ENCODE measurements at places on chromosomes 16 and 17.

- DNase-seq = peak; percentile 67
These were observed 14.8 kb downstream of the HDAC5 start for GRCh38 chr17:44108440-44109311.

GRCh38 chr16:53549970-53550690 is 47.1 kb upstream of the AKTIP start:
- DNase-seq = peak; percentile 12

DNA sequence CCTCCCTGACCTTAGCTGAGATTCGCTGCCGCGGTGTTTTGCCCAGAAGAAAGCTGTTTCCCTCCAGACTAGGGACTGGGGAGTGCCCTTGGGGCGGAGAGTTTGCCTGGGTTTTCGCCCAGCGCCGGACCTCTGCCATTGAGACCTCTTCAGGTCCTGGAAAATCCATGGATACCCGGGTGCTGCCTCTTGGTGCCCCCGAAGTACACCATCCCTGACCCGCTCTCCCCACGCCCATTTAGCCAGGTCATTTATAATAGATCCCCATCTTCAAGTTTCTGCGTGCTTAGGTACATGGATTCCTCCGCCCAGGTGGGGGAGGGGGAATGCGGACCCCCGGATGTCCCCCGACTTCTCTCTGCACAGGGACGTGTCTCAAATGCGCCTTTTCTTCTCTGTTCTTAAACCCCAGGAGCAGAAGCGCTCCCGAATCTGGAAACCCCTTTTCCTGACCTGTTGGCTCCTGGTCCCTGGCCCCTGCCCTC is 15.0 kb upstream of the CBX8 start:
- no peak for DNase-seq

DNA sequence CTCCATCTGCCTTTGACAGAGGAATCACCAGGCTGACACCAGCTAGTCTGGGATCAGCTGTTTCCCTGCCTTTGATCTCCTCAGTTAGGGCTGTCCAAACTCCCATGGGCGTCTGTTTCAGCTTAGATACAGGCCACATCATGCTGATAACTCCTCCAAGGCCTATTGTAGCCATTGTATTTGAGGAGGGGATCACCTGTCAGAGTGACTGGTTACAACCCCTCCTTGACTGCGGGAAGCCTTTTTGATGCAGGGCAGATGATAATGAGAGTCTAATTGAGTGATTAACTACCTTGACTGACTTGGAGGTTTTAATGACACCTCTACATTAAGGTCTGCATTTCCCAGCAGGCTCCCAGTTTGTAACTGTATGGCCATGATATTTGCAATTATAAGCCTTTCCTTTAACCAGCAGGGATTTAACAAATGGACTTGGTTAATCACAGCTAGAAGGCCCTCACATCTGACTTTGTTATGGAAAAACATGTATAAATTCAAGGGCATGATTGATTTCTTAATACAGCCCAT is 863.5 kb downstream of the KCNJ2 start:
- DNase-seq = no peak

DNA sequence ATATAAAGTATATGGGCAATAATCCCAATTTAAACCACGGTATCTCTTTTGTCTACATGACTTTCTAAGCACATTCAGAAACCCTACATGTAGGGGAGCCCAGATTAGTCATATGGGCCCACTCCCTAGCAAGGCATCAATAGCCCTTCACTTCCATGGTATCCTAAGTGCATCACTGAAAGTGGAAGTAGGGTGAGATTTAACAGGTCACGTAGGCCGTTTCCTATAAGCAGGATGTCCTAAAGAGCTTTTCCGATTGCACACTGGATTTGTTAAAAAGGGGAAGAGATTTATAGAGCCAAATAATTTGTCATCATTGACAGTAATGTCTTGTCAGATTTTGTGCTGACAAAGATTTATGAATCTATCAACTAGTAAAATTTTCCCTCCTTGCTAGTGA is 39.0 kb downstream of the CA4 start:
- no peak for DNase-seq

DNA sequence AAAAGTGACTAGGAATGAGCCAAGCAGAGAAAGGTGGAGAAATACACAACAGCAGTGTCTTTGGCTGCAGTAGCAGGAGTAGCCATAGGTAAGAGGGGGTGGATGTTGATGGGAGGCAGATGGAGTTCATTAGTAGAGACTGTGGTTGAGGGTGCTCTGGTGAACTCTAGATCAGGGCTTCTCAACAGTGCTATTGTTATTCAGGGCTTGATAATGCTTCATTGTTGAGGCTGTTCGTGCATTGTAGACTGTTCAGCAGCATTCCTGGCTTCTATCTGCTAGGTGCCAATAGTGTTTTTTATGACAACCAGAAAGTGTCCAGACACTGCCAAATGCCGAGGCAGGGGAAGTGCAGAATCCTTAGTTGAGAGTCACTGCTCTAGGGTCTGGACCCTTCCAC is 3.6 kb downstream of the ALKBH5 start:
- DNase-seq = no peak

GRCh38 chr16:20316715-20317114 is 10.6 kb downstream of the GP2 start:
- DNase-seq = no peak

DNA sequence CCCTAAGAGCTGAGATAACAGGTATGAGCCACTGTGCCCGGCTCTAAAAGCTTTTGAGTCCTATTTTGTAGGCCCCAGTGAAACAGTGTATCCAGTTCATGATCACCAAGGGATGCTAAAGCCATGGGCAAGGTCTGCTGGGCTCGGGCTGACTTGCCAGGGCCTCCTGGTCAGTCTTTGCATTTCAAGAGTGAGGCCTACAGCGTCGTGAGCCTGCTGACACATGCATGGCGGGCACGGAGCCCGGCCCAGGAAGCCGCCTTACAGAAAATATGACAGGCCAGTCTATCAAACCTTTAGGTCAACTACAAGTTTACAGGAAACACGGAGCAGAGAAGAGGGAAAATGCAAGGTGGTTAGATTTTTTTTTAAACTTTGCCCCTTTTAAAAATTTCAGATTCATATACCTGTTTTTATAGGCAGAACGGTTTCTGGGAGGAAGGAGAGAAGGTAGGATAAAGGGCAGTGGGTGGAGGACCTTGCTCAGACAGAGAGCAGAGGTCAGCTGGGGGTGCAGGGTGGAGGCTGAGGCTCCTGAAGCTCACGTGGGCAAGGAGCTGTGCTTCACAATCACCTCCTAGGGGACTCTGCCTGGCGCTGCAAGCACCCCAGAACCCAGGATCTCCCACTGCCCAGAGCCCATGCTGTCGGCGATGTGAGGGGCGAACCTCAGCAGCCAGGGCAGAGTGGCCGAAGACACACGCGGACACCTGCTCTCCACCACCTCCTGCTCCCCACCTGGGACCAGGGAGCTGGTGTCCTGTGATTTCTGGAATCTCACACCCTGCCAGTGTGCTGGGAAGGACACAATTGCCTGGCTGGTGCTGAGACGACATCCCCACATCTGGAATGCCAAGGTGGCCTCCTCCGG is 21.3 kb downstream of the C16orf95 start:
- DNase-seq = no peak

DNA sequence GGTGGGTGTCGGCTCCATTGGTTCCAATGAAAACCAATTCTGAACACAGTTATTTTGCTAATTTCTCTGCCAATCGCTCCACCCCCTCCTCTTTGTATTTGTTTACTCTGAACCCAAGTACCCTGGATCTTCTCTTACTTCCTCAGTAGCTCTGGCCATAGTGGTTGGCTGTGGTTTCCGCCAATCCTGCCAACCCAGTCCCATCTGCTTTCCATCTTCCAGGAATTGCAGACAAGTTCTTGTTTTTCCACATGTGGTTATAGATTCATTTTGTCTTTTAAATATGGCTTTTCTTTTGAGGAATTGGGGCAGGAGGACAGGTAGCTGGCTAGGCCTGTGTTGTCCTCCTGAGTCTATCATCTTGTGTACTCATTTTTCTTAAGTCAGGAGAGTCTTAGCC is 92.0 kb downstream of the CYLD start:
- no peak for DNase-seq

GRCh38 chr17:29384901-29385300 is 5.3 kb upstream of the TAOK1 start:
- DNase-seq = no peak

DNA sequence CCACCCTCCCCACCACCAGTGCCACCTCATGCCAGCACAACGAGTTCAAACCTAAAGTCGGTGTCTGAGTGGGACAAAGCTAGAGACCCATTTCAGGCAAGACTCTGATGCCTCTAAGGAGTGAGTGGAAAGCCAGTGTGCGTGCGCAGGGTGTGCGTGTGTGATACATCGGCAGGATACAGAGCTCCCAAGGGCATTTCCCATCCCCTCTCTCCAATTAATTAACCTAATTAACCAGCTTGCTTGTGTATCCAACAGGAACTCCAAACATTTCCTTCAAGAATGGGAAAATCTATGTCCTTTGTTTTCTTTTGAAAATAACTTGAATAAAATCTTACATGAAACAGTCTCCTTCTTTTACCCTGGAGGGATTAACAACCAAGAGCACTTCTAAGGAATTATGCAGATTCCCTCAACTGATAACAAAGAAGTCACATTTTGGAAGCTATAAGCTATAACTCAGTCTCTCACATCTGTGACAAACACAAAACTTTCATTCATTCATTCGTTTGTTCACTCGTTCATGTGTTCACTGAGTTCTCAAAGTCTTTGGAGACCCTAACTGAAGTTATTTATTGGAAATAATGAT is 9.9 kb downstream of the ATPAF2 start:
- DNase-seq = no peak

DNA sequence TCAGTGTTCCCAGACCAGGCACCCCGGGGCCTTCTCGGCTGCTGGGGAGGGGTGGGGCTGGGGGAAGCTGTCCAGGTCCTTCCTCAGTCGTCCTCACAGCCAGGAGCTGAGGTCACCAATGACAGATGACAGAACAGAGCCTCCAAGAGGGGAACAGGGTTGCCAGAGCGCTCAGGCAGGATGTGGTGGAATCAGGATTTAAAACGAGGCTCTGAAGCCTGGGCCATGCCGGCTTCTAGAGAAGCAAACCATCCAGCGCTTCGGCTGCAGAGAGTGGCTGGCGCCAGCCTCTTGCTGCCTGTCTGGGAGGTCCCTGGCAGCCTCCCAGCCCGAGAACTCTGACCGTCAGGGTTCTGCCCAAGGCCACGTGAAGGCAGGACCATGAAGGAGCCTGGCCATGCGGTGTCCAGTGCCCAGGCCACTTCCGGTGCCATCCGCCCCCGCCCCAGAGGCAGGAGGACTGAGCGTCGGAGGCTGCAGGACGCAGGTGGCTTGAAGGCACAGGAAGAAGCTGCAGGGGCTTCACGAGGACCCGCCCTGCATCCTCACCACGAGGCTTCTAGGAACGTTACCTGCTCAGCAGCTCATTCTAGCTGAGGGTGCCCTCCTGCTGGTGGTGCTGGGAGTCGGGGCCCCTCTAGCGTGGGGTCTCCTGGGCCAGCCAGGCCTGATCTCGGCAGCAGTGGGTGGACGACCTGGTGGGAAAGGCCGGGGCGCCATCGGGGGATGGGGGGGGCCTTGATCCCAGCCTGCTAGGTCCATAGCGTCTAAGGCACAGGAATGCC is 78.5 kb downstream of the KLHDC4 start:
- peak; percentile 18 for DNase-seq

Measured in C1 segment of cervical spinal cord (tissue), 14 donors.